ENCODE measurements at places on chromosomes 5 and 9.
A peak's percentile ranks its signal among the peaks of the same experiment; 100 is the strongest.

GRCh38 chr9:20083390-20083789 is 294.6 kb upstream of the SLC24A2 start:
- DNase-seq, result no peak

DNA sequence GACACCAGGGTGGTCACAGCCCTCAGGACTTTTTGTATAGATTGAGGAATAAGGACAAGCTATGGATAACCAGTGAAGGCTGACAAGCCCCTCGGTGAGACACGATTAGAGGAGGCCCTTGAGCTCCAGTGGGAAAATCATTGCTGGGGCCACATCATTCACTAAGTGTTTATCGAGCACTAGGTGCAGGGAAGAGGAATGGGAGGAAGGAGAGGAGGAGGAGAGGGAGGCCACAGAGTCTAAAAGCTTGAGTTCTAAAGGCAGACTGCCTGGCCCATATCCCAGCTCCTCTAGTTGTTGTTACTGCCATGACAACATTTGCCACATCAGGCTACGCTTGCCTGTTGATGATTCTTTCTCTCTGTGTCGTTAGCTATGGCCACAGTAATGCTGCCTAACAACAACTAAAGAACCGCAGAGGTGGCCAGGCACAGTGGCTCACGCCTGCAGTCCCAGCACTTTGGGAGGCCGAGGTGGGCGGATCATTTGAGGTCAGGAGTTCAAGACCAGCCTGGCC is 37.6 kb downstream of the NKX2-5 start:
- DNase-seq, result peak; percentile 61

DNA sequence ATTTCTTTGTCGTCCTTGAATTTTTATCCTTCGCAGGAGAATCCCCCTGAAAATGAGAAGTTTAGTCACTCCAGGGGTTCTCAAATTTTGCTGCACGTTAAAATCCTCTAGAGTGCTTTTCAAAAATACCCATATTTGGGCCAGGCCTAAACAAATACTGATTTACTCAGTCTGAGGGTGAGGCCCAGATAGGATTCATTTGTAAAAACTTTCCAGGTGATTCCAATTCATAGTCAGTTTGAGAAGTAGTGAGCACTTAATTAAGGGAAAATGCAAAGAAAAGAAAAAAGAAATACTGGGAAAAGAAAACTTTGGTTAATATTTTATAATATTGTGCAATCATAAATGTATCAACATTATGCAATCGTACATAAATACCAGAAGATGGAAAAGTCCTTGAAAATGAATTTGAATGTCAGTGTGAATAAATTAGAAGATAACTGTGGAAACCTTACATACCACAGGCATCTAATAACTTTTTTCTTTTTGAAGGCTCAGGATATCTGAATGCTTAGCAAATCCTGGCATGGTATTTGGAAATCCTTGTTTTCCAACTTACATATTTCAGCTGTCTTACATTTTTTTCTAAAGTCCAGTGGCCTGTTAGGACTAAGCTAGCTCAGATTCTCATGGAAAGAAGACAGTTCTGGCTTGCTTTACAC is 116.5 kb upstream of the DAPK1 start:
- DNase-seq, result peak; percentile 62

GRCh38 chr5:82182662-82183061 is 95.5 kb downstream of the RPS23 start:
- no peak for DNase-seq

DNA sequence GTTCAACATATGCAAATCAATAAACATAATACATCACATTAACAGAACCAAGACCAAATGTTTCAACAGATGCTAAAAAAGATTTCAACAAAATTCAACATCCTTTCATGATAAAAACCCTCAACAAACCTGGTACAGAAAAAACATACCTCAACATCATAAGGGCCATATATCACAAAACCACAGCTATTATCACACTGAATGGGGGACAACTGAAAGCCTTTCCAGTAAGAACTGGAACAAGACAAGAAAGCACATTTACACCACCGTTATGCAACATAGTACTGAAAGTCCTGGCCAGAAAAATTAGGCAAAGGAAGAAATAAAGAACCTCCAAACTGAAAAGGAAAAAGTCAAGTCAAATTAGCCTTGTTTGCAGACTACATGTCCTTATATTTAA is 93.6 kb downstream of the DTWD2 start:
- DNase-seq, result no peak
